ENCODE measurements at places on chromosomes 6 and 20.

- DNase-seq: peak; percentile 22
Observed at GRCh38 chr20:37968841-37969401, 64.3 kb downstream of the TTI1 start.

GRCh38 chr20:8131598-8132483, at the start of gene PLCB1:
TSS of gene PLCB1 (plus strand) at chr20:8132266. CDS start at chr20:8132652, 386 bp downstream.
- DNase-seq: peak; percentile 85

- DNase-seq: no peak
Observed at GRCh38 chr6:66731310-66731709, 1024.3 kb upstream of the EYS start.

GRCh38 chr6:109174916-109175315, 79.6 kb downstream of the CEP57L1 start:
- no peak for DNase-seq

DNA sequence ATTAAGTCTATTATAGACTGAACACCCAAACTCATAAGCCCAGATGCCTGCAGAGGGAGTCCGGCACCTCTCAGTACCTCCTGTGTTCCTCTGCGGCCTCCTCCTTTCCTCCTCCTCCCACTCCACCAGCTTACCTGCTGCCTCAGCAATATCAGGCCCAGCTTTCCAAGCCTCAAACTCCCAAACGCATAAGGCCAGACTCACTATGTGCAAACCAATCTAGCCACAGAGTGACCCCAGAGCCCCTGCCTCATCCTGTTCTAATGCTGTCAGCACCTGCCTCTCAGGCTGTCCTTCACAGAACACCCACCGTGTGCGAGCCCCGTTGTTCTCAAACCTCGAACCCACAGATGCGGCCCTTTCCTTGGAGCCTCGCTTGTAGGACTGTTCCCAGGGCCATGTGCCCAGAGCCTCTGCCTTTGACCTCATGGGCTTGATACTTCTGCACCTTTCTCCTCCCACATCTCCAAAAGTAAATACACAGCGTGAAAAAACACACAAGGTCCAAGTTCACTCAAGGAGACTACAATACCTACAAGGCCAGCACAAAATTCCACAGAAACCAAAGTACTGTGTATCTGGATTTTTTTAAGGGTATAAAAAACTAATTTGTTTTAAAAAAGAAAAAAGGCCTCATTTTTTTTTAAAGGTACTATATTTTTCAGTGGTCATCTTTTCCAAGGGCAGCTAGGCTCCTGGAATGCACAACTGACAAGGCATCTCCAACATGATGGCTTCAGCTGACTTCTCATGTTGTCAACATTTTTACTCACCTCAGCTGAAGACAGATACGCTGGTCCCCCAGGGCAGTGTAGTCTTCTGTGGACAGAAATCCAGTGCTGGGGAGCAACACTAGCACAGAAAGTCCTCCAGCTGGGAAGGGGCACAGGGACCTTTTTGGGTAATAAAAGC, 52.3 kb downstream of the ABHD12 start:
- no peak for DNase-seq
